ENCODE measurements at places on chromosomes 12 and 14.

DNA sequence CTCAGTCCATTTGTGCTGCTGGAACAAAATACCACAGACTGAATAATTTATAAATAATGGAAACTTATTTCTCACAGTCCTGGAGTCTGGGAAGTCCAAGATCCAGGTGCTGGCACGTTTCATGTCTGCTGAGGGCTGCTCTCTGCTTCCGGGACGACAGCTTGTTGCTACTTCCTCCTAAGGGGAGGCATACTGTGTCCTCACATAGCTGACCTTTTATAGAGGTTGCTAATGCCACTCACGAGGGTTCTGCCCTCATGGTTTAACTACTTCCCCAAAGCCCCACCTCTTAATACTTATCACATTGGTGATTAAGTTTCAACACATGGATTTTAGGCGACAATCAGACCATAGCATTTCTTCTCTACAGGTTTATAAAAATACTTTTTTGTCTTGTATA, 411.1 kb downstream of the NRXN3 start:
- no peak for DNase-seq

GRCh38 chr14:80310938-80311750, 99.8 kb upstream of the DIO2 start:
- no peak for DNase-seq

GRCh38 chr14:72616294-72616693, 277.6 kb downstream of the DPF3 start:
- no peak for DNase-seq

- DNase-seq: no peak
These were observed 285.8 kb downstream of the NRXN3 start for GRCh38 chr14:78455896-78456435.

- no peak for DNase-seq
These were observed 10.2 kb upstream of the ACSM4 start for GRCh38 chr12:7293670-7294069.

DNA sequence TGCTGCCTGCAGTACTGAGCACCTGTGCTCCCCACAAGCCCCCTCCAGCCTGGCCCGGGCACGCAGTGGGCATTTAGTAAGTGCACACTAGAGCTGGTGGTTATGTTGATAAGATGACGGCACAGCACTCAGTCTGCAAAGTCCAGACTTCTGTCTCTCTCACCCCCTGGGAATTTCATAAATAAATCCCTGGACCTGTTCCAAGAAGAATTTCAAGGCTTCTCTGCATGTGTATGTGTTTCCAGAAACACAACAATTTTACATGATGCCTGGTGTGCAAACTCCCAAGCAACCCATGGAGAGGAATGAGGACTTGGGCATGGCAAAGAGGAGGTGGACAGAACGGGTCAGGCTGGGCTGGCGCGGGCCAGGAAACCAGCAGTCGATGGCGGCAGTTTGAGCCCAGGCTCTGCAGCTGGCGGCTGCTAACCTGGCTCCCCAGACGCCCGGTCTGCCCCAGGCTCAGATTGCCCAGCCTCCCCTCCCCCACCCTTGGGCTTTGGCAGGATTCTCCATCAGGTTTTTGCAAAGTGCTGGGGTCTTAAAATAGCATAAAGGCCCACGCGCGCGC, 10.4 kb upstream of the ACVR1B start:
- DNase-seq: no peak

- no peak for DNase-seq
These were observed 1.1 kb downstream of the EML1 start for GRCh38 chr14:99794151-99794780.

GRCh38 chr14:45972416-45972815, 679.2 kb downstream of the RPL10L start:
- DNase-seq: no peak

DNA sequence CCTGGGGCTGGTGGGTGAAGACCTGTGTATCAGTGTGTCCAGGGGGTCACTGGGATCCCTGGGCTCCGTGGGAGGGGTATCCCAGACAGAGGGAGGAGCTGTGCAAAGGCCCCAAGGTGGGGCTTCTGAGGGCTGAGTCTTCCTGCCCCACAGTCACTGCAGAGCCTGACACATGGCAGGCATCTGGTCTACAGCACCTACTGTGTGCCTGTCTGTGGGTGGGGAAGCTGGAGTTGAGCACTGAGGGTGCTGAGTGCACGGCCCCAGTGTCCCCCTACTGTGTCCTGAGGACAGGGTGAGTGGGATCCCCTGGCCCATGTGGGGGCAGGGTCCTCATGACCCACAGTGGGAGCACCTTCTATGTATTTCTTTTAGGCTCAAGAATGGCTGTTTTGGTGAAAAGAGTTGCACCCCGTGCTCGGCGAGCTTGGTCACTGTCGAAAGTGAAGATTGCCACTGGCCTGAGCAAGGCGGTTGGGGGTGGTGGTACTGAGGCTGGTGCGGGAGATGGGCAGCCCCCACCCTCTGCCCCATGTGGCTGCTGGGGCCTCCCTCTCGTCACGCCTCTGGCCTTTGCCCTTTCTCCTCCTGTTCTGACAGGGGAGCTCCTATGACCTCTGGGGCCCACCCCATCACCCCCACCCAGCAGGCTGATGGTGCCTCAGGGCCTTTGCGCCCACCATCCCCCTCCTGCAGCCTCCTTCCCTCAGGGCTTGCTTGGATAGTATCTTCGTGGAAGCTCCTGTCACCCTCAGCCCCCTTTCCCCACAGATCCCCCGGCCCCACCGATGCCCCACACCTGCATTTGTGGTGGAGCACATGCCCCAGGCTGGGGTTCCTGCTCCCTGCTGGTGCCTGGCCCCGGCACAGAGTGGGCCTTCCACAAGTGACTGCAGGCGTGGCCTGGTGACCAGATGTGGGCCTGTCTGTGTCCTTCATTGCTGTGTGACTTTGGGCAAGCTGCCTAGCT, 55.8 kb downstream of the BEGAIN start:
- DNase-seq: no peak

- DNase-seq: no peak
These were observed 42.1 kb downstream of the B4GALNT3 start for GRCh38 chr12:501722-502447.

DNA sequence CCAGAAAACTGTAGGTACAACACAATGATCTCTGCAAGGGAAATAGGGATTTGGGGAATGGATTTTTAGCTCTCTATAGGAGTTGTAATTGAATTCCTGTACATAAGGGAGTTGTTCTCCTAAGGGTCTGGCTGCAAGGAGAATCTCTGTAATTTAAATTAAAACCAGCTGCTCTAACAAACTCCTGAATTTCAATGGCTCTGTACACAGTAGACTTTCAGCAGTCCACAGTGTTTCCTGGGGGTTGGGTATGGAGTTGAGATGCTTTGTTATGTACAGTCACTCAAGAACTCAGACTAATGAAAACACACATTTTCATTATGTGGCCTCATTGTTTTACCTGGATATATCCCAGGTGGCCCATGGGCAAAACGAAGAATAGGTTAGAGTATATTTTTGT, 93.2 kb downstream of the NAV3 start:
- DNase-seq: no peak

DNA sequence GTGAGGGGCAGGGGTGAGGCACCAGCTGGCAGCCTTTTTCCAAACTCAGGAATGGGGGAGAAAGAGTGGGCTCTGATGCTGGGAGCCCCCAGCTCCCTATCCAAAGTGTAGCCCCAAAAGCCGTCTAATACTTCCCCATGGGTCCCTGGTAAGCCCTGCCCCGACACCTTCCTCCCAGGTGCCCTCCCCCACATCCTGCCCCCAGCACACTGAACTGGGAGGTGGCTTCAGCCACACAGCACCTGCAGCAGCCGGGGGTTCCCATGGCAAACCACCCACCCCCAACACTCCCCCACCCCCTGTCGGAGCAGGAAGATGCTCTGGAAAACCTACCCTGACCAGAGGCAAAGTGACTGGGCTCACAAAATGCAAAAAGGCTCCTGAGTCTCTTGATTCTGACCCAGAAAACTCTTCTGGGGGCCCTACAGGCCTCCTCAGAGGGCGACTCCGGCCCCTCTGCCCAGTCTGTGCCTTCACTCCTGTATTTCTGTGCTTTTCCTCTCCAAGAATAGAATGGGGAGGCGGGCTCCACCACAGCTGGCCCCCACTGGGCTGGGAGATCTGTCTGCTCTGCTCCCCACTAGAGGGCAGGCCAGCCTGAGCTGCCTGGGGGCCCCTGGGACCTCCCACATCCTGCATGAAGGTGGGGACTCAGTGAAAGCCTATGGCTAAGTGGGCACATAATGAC, 81.6 kb downstream of the ITPK1 start:
- DNase-seq: no peak

- DNase-seq: peak; percentile 58
These were observed 9.1 kb downstream of the NEMP1 start for GRCh38 chr12:57069523-57069922.

- no peak for DNase-seq
These were observed 30.7 kb downstream of the TMEM229B start for GRCh38 chr14:67457782-67458181.

DNA sequence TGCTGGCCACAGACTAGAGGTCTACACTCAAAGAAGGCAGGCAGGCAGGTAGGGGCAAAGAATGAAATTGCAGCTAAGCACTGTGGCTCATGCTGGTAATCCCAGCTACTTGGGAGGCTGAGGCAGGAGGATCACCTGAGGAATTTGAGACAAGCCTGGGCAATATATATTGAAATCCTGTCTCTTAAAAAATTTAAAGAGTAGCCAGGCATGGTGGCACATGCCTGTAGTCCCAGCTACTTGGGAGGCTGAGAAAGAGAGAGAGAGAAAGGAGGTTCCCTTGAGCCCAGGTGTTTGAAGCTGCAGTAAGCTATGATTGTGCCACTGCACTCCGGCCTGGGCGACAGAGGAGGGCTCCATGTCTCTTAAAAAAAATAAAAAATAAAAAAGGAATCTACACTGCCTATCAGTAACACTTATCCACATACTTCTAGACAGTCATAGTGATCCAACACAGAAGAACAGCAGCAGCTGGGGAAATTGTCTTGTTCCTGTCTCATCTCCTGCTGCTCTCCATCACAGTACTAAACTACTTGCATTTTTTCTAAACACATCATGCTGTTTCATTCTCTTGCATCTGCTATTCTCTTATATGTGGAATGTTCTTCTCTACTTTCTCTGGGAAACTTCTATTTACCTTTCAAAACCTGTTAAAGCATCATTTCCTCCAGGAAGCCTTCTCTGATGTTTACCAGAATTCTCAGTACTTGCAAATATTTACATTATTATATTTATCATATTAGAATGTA, 57.2 kb downstream of the ATF7 start:
- DNase-seq: no peak

- DNase-seq: no peak
These were observed 38.2 kb downstream of the BAZ2A start for GRCh38 chr12:56591961-56592360.

GRCh38 chr14:53183611-53184010, 30.5 kb upstream of the DDHD1 start:
- DNase-seq: no peak

GRCh38 chr12:105487963-105488362, 157.5 kb downstream of the C12orf75 start:
- no peak for DNase-seq

DNA sequence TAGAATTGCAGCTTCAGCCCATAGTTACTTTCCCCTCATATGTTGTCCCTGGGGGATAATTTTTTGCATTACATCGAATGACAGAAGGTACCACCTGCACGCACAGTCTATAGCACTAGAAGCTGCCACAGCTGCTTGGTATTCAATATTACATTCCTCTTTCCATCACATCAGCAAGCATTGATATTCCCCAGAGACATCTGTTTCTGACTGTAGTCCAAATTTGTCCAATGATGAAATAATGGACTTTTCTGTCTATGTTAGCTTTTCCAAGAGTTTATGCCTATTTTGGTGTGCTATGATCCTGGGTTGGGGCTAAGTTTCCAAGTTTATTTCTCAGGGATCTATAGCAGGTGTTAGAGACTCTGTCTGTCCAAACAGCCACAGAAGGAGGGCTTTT, 335.4 kb downstream of the LRIG3 start:
- no peak for DNase-seq

- DNase-seq: no peak
These were observed 9.0 kb downstream of the RPS6KL1 start for GRCh38 chr14:74913986-74914573.

DNA sequence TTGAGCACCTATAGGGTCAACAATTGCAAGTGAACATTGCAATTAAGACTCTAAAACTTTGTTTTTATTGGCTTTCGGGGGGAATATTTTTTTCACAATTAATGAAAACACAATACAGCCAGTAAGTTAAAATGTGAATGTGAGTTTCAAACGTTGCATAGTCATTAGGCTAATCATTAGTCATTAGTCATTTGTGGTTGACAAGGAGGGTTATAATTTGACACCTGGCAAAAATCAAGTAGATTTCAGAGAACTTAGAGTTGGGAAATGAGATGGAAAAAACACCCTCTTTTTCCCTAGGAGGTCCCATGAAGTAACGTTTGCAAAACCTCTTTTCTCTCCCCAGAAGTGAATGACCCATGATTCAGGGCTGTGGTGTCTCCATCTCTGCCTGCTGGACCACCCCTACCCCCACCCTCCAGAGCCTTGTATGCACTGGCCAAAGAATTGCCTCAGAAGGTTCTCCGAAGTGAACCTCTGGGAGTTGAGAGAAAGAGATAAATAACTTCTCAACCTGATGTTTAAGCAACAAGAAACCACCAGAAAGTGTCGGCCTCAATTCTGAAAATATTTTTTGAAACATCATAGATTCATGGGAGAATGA, 196.3 kb downstream of the PAX9 start:
- no peak for DNase-seq

DNA sequence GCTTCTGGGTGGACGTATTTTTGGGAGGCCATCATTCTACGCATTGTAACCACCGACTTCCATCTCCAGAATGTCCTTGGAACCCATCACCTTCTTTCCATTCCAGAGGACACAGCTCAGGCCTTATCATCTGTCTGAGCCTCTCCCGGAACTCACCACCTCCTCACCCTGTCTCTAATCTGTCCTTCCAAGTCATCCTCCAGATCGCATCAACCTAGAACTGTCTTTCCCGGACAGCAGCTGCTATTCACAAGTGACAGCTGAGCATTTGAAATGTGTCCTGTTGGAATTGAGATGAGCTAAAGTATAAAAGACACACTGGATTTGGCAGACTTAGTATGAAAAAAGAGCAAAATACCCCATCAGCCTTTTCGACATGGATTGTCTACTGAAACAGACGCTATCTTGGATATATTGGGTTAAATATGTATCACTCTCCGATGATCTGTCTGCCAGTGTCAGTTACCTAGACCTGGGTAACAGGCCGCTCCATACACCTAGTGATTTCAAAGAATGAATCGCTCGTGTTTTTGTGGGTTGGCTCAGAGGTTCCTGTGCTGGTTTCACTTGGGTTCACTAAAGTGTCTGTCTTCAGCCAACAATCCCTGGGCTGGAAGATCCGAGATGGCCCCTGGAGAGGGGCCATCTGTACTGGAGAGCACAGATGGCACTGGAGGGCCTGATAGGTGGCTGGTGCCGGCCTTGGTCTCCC, 104.4 kb upstream of the RFLNA start:
- no peak for DNase-seq

GRCh38 chr14:35669782-35670181, 135.8 kb downstream of the INSM2 start:
- no peak for DNase-seq

GRCh38 chr14:91885113-91885712, 17.9 kb upstream of the TC2N start:
- DNase-seq: no peak

DNA sequence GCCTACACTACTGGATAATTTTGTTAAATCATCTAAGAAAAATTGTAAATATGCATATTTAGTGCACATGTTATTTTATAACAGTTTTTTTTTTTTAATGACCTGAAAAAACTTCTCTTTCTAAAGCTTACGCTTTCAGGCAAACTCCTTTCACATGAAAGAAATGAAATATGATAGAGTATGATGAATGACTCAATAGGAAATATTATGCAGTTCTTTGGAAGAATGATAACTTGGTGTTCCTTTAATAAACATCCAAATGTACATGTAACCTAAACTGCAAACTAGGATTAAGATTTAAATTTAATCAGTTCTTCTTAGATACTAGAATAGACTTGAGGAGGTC, 136.6 kb downstream of the FGD4 start:
- DNase-seq: no peak
